ENCODE measurements at places on chromosomes 12 and 14. TPM values are rescaled to one million over a fixed set of nuclear protein-coding genes. Genes with fewer than 3 reads are reported as not detected.

The RAPGEF3 gene
- 19.8 TPM for polyA plus RNA-seq

The TTC9 gene
- polyA plus RNA-seq: 2.0 TPM

The CDH24 gene
- 0.81 TPM for polyA plus RNA-seq

The NOS1 gene
- 0.27 TPM for polyA plus RNA-seq

The TPH2 gene
- not detected for polyA plus RNA-seq

The HCAR2 gene
- polyA plus RNA-seq: not detected

The HNF1A gene
- polyA plus RNA-seq: 71.3 TPM

The TSPAN31 gene
- polyA plus RNA-seq: 15.4 TPM

The TTC7B gene
- 3.0 TPM for polyA plus RNA-seq

The CIDEB gene
- 31.2 TPM for polyA plus RNA-seq

The ASIC1 gene
- polyA plus RNA-seq: 2.2 TPM

GRCh38 chr12:80867941-80868340, 69.8 kb downstream of the LIN7A start:
- H3K36me3 ChIP-seq: no peaks in the 10 kb centered on the region
- peak; percentile 5 for DNase-seq
- no peak overlapping the region for H3K4me3 ChIP-seq
- H3K27ac ChIP-seq: no peak overlapping the region

GRCh38 chr12:111255261-111255660, 113.6 kb downstream of the PHETA1 start:
- no peak overlapping the region for H3K4me3 ChIP-seq
- H3K4me1 ChIP-seq: no peaks in the 10 kb centered on the region

- DNase-seq: no peak
- H3K36me3 ChIP-seq: peaks cover 39% of the 10 kb centered on the region
- no peaks in the 10 kb centered on the region for H3K27me3 ChIP-seq
Measured at GRCh38 chr12:122503147-122503751, 2.5 kb upstream of the ZCCHC8 start.

DNA sequence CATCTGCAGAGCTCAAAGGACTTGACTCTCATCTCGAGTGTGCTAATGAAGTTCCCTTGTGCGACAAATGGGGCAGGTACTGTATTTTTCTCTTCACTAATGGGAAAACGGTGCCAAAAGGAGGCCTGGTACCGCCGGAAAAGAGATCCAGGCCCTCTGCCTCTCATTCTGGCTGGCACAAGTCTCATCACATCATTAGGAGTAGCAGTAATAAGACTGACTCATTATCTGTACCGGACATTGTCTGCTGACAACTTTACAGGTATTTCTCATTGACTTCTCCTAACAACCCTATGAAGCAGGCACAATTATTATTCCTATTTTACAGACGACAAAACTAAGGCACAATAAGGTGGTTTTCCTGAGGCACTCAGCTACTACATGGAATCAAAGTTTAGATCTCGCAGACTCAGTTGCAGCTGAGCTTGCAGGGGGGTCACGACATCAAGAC, 668 bp downstream of the APPL2 start:
- no peaks in the 10 kb centered on the region for H3K27me3 ChIP-seq
- H3K4me1 ChIP-seq: peaks cover 7% of the 10 kb centered on the region
- DNase-seq: peak; percentile 48
- H3K36me3 ChIP-seq: no peaks in the 10 kb centered on the region
- peak overlapping the region; percentile 86 for H3K4me3 ChIP-seq
- H3K27ac ChIP-seq: peak overlapping the region; percentile 81

- no peak overlapping the region for H3K27ac ChIP-seq
- H3K4me1 ChIP-seq: no peaks in the 10 kb centered on the region
- no peak for DNase-seq
- no peaks in the 10 kb centered on the region for H3K36me3 ChIP-seq
- H3K4me3 ChIP-seq: no peak overlapping the region
Measured at GRCh38 chr14:58866391-58866790, 228.6 kb downstream of the DACT1 start.

GRCh38 chr14:80491131-80491530, 279.8 kb upstream of the DIO2 start:
- no peaks in the 10 kb centered on the region for H3K36me3 ChIP-seq
- H3K27me3 ChIP-seq: no peaks in the 10 kb centered on the region
- peak; percentile 67 for DNase-seq
- no peak overlapping the region for H3K4me3 ChIP-seq

GRCh38 chr14:20690848-20691640, 2.5 kb downstream of the ANG start:
- H3K4me1 ChIP-seq: no peaks in the 10 kb centered on the region
- H3K27me3 ChIP-seq: no peaks in the 10 kb centered on the region
- H3K27ac ChIP-seq: no peak overlapping the region
- peak; percentile 83 for DNase-seq
- no peak overlapping the region for H3K4me3 ChIP-seq

- DNase-seq: peak; percentile 17
- no peaks in the 10 kb centered on the region for H3K4me1 ChIP-seq
- H3K36me3 ChIP-seq: no peaks in the 10 kb centered on the region
- H3K4me3 ChIP-seq: no peak overlapping the region
- no peaks in the 10 kb centered on the region for H3K27me3 ChIP-seq
- no peak overlapping the region for H3K27ac ChIP-seq
Measured at GRCh38 chr12:108066583-108067577, 62.2 kb upstream of the WSCD2 start.

- H3K36me3 ChIP-seq: no peaks in the 10 kb centered on the region
- H3K27ac ChIP-seq: no peak overlapping the region
- no peaks in the 10 kb centered on the region for H3K4me1 ChIP-seq
- H3K27me3 ChIP-seq: no peaks in the 10 kb centered on the region
- no peak for DNase-seq
Measured at GRCh38 chr14:104435147-104436046, 144.2 kb upstream of the C14orf180 start.

GRCh38 chr14:50233166-50233950, 2.0 kb upstream of the SOS2 start:
- H3K36me3 ChIP-seq: no peaks in the 10 kb centered on the region
- H3K27me3 ChIP-seq: no peaks in the 10 kb centered on the region
- peaks cover 12% of the 10 kb centered on the region for H3K4me1 ChIP-seq
- H3K27ac ChIP-seq: no peak overlapping the region

- H3K4me3 ChIP-seq: no peak overlapping the region
- H3K4me1 ChIP-seq: no peaks in the 10 kb centered on the region
- no peak for DNase-seq
- no peak overlapping the region for H3K27ac ChIP-seq
Measured at GRCh38 chr12:78641837-78642423, 222.6 kb upstream of the SYT1 start.

GRCh38 chr12:57244312-57244696, 6.7 kb downstream of the STAC3 start:
- peaks cover 52% of the 10 kb centered on the region for H3K27me3 ChIP-seq
- H3K27ac ChIP-seq: no peak overlapping the region
- H3K4me3 ChIP-seq: no peak overlapping the region
- no peak for DNase-seq
- H3K4me1 ChIP-seq: peaks cover 2% of the 10 kb centered on the region

DNA sequence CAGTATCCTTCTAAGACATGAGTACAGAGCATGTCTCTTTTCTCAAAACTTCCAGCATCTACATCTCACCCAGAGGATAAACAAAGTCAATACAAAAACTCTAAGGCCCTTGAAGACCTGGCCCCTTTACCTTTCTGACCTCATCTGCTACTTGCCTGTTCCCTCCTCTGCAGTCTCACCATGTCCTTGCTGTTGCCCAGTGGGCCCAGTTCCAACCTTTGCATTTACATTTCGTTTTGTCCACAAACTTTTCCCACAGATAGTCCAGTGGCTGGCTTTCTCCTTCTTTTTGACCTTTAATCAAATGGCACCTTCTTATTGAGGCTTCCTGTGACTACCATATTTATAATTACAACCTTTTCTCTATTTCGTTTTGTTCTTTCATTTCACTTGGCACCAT, 1.6 kb downstream of the IRAK4 start:
- no peaks in the 10 kb centered on the region for H3K36me3 ChIP-seq
- H3K4me1 ChIP-seq: peaks cover 17% of the 10 kb centered on the region
- no peak overlapping the region for H3K27ac ChIP-seq
- peak overlapping the region; percentile 39 for H3K4me3 ChIP-seq
- H3K27me3 ChIP-seq: no peaks in the 10 kb centered on the region

DNA sequence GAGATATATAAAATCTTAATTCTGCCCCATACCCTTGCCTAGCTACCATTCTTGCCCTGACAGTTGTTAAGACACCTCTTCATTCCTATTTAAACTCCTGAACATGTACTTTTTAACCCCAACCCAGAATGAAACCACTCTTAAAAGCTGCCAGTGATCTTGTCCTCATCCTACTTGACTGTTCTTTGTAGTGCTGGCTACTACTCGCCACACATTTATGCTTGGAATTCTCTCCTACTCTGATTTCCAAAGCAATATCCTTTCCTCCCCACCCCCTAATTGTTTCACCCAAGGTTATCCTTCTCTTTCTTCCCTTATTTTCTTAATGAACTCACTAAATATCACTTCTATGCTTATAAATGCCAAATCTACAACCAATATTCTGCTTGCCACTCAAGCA, 4.1 kb downstream of the NFYB start:
- no peak overlapping the region for H3K27ac ChIP-seq
- H3K4me1 ChIP-seq: peaks cover 5% of the 10 kb centered on the region
- H3K36me3 ChIP-seq: peaks cover 3% of the 10 kb centered on the region
- no peak overlapping the region for H3K4me3 ChIP-seq

GRCh38 chr12:129830796-129831195, 73.0 kb downstream of the TMEM132D start:
- H3K27ac ChIP-seq: no peak overlapping the region
- H3K36me3 ChIP-seq: no peaks in the 10 kb centered on the region
- no peak overlapping the region for H3K4me3 ChIP-seq
- H3K4me1 ChIP-seq: no peaks in the 10 kb centered on the region
- DNase-seq: no peak
- no peaks in the 10 kb centered on the region for H3K27me3 ChIP-seq

GRCh38 chr12:43291516-43291915, 260.5 kb downstream of the ADAMTS20 start:
- no peak overlapping the region for H3K27ac ChIP-seq
- H3K27me3 ChIP-seq: no peaks in the 10 kb centered on the region
- no peak overlapping the region for H3K4me3 ChIP-seq
- H3K36me3 ChIP-seq: no peaks in the 10 kb centered on the region

DNA sequence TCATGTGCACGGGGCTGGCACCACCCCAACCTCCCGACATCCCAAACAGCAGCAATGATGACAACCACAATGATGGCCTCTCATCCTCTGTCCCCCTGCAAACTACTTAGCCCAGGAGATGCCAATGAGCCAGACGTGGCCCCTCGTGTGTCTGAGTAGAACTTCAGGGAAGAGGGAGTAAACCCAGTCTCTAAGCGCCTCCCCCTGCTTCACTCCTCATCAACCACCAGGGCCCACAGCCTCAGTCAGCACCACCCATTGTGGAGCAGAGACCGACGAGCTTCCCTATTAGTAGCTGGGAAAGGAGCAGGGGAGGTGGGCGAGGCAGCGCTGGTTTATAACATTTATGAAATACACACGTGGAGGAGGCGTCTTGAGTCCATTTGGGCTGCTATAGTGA, 182.7 kb upstream of the SFSWAP start:
- no peaks in the 10 kb centered on the region for H3K36me3 ChIP-seq
- no peak overlapping the region for H3K27ac ChIP-seq
- no peak overlapping the region for H3K4me3 ChIP-seq
- DNase-seq: no peak
- H3K4me1 ChIP-seq: no peaks in the 10 kb centered on the region

DNA sequence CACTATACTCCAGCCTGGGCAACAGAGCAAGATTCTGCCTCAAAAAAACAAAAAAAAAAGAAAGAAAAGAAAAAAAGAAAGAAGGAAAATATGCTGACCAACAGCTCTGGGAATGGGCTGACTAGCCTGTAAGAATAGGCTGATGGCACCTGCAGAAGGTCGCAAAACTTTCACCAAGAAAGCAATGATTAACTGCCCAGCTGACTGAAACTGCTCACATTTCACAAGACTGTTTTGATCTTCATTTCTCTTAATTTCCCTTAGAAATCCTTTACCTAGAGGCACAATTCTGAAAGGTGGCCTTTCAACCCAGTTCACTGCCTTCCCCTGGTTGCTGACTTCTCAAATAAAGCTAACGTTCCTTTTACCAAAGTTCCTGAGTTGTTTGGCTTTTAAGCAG, 12.4 kb downstream of the BEST3 start:
- H3K27ac ChIP-seq: no peak overlapping the region
- no peaks in the 10 kb centered on the region for H3K4me1 ChIP-seq

Data from small intestine (tissue), 16 donors.